ENCODE measurements at places on chromosomes 5 and 9.

DNA sequence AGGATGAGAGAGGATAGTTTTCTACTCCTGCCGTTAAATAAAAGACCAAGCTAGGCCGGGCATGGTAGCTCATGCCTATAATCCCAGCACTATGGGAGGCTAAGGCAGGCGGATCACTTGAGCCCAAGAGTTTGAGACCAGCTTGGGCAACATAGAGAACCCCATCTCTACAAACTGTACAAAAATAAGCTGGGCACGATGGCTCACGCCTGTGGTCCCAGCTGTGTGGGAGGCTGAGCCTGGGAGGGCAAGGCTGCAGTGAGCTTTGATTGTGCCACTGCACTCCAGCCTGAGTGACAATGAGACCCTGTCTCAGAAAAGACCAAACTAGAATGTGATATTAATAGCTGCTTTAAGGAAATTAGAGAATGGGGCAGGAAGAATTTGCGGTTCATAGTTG lies 158.4 kb downstream of the NIPBL start:
- DNase-seq: no peak

DNA sequence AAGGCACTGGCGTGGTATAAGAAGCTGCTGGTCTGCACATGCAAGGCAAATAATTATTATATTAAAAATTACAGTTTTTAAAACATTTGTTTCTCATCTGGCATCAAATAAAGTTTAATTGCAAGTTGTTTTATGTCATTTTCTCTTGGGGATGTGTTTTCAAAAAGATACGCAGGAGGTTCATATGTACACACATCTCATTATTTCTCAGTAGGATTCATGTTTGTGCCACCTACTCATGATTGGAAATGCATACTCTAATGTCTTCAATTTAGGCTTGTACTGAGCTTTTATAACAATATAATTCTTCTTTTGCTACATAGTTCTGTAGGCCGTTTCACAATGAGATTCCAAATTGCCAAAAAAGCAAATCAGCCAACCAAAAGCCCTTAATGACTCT lies 244.2 kb upstream of the MEF2C start:
- no peak for DNase-seq

DNA sequence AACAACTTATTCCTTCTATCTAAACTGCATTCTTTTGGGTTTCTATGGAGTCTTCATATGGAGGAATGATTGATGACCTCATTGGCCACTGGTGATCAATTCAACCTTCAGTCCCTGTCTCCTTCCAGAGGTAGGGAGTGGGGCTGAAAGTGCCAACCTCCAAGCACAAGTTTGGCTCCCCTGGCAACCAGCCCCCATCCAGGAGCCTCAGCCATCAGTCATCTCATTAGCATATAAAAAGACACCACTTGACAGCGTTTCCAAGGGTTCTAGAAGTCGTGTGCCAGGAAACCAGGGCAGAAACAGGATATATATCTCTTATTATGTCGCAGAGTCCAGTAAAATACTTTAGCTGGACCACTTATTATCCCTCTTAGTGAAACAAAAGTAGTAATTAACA lies 9.8 kb downstream of the SLC31A2 start:
- DNase-seq: no peak

DNA sequence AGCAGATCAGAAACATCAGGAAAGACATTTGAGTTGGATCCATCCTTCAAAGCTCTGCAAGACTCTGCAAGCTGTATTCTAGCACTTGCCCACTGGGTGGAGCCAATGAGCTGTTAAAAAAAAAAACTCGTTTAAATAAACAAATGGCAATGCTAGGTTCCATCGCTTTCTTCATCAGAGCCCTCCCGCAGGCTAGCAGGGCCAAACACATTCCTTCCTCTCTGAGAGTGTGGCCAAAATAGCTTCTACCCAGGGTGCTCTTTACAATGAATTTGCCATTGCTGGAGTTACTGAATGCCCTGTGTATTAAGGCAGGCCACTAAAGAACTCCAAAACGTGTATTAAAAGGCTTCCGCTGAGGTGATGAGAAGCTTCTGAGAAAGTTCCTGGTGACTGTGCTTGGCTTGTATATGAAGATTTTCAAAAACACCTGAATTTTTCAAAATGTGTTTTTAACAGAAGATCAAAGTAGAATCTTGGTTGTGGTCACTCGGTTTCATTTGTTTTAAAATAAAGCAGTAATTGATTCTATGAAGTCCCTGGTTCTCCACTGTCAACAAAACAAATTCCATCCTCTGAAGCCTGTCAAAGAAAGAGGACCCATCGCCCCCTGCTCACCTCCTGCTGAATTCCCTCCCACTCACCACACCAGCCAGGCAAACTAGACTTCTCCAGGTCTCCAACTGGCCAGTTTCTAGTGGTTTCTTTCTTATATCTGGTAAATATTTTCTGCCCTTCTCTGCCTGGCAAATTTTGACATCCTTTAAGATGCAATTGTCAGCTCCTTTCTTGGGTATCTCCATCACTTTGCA lies 36.5 kb upstream of the EQTN start:
- peak; percentile 15 for DNase-seq

- no peak for DNase-seq
These were observed 1247.5 kb upstream of the C9orf72 start for GRCh38 chr9:28820741-28821140.

GRCh38 chr5:43294226-43294625 lies 19.0 kb downstream of the HMGCS1 start:
- no peak for DNase-seq

GRCh38 chr5:133415906-133416305 lies 196.4 kb downstream of the FSTL4 start:
- DNase-seq: no peak

DNA sequence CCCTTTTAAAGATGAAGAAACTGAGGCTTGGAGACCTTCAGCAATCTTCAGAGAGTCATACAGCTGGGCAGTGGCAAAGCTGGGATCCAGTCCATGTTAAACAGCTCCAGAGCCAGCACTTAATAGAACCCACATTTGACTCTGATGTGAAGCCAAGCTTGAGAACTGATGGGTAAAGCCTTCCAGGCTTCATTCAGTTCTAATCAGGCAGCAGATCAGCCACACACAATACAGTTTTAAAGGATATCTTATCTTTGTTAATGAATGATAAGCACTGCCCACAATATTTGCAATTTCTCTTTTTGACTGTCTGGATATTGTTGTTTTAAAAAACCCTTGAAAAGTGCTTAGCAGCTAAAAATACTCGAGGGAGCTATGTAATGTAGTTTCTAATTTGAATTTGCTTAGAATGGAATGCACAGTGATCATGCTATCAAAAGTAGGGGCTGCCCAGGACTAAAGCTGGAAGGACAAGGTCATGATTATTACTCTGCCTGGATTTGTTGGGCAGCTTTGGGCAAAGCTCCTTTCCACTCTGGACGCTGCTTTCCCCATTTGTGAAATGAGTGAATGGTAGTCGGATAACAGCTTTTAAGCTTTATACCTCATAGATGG lies 31.3 kb upstream of the HTR4 start:
- DNase-seq: no peak

DNA sequence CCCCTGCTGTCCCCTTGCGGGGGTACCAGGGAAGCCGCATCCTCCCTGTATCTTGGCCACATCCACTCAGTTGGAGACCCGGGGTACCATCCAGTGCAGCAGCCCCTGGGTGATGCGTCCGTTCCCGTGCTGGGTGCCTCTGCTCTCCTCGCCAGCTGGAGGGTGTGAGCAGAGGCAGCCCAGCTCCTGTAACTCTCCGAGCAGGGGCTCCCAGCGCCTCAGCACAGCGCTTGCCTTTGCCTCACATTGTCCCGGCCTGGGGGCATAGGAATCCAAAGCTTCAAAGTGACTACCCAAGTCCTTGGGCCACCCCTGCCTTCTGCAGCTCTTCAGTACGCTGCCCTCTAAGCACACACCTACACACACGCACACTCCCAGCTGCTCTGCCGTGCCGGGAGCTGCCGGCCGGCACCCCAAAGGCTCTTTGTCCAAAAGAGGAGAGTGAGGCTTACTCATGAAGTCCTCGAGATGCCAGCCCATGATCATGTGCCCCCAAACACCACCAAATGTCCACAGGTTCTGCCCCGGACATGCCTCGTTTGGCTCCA lies 733 bp downstream of the ANGPTL2 start:
- DNase-seq: no peak

- DNase-seq: no peak
These were observed 258.1 kb downstream of the MSX2 start for GRCh38 chr5:174982485-174982884.

DNA sequence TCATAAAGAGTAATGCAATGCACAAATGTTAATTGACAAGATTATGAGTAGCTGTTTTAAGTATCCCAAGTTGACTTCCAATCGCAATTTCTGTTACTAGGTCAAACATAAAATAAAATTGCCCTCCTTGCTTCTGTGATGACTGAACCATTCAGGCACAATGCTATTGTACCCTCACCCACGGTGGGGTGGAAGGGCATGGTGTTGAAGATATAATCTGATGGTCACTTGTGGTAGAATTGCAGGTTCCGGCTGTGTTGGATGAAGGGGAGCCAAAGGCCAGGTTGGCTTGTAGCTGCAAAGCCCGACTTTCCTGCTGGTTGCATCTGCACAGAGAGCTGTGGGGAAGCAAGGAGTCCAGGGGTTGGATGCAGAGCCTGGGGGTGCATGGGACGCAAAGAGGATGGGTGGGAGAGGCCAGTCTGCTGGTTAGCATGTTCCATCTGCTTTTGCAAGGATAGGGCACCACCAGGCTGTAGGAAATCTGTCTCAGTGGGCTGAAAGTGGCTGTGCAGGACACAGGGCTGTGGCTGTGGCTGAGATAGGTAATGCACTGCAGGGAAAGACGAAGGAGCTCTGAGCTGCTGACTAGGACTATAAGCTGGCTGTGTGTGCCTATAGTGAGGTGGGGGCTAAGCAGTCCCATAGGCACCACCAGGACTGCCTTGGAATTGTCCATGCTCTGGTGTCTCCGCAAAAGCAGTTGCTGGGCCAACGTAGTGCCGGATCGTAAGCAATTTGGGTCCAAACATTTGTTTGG lies 31.5 kb upstream of the PUM3 start:
- no peak for DNase-seq

GRCh38 chr9:20684875-20685696 lies 1.0 kb downstream of the FOCAD start:
- DNase-seq: no peak
